T-helper 1 cell (primary cell): ENCODE measurements at places on chromosomes 7 and 10.
A peak's percentile ranks its signal among the peaks of the same experiment; 100 is the strongest.

GRCh38 chr10:14068601-14069250 is 262.0 kb downstream of the FRMD4A start:
- no peak for DNase-seq

- no peak for DNase-seq
These were observed 17.0 kb upstream of the C10orf105 start for GRCh38 chr10:71736570-71736952.

DNA sequence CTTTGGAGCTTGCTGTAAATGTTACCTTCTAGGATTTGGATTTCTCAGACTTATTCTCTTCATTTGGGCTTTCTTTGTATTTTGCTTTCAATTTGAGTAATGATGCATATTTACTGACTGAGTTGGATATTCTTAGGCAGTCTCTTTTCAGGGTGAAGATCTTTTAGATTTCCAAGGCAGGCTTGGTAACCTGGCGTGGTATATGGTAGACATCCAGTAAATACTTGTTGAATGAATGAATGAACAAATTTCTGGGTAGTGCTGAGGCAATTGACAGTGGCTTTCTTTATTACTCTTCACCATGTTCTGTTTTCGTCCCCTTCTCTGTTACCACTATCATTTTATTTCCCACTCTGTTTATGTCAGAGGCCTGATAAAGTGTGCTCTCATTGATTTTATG is 27.1 kb downstream of the BBS9 start:
- no peak for DNase-seq

GRCh38 chr7:151732292-151732691 is 144.6 kb downstream of the PRKAG2 start:
- no peak for DNase-seq

- DNase-seq = no peak
These were observed 66.7 kb downstream of the HHEX start for GRCh38 chr10:92756201-92757065.

DNA sequence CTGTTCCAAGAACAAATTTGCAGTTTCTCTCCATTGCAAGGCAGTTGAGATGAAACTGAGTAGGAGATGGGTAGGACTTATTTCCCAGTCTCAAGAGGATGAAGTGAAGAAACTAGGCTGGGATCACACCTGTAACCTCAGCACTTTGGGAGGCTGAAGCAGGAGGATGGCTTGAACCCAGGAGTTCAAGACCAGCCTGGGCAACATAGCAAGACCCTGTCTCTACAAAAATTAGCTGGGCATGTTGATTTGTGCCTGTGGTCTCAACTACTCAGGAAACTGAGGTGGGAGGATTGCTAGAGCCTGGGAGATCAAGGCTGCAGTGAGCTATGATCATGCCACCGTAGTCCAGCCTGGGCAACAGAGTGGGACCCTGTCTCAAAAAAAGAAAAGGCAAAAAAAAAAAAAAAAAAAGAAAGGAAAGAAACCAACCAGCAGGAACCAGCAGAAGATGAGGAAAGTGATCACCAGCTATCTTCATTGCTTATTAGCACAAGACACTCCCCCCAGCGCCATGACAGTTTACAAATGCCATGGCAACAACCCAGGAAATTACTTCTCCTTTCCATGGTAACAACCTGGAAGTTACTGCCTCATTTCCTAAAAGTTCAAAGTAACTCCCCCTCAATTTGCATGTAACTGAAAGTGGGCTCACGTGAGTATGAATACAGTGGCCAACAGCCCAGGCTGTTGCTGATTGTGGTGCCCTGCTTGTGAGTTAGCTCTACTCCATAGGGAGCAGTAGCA is 18.3 kb upstream of the ST8SIA6 start:
- DNase-seq = no peak

GRCh38 chr10:33291053-33291592 is 43.3 kb downstream of the NRP1 start:
- no peak for DNase-seq

DNA sequence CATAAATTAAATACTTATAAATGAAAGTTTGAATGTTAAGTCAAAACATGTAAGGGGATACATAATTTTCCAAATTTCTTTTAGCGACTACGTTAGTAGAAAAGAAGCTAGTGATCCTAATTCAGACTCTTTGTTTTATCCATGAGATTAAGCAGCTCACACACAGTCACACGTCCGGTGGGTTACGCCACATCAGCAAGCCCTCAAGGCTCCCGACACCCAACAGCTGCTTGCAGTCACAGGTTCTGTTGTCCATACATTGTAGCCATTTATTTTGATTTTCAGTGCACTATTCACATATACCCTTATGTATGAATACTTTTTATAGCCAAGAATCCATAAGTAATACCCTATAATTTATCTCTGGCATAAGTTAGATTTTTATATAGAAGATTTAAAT is 39.5 kb downstream of the XRCC2 start:
- DNase-seq = no peak

- no peak for DNase-seq
These were observed 10.0 kb upstream of the SLIT1 start for GRCh38 chr10:97195706-97196222.

DNA sequence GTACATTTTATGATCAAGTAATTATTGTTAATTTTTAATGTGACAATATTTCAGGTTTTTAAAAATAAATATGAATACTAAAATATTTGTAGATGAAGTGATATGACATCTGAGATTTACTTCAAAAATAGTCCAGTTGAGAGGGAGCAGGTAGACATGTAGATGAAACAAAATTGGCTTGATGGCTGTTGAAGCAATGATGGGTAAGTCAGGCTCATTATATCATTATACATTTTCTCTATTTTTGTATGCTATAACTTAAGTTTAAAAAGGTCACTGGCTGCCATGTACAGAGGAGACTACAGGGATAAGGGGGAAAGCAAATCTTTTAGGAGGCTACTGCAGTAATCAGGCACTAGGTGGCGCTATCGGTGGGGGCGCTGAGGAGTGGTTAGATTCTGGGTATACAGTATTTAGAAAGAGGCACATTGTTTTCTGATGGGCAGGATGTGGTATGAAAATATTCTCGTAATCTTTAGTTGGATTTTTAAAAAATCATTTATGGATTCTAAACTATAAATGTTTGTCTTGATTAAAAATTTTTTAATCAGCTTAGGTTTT is 189.8 kb upstream of the IMMP2L start:
- peak; percentile 42 for DNase-seq

DNA sequence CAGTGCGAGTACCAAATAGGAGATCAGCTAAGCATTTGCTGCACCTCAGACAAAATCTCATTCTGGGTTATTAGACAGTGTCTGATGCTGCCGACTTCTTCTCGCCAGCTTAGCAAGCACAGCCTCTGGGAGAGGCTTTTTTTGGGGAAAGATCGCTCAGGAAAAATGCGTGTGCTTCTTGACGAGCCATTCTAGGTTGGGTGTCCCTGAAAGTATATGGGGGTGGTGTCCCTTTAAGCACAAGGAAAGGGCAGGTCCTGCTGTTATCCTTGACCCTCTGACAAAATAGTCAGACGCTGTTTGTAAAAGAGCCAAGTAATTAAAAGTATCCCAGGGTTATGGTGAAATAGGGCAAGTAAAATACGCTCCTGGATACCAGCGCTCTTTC is 540.1 kb upstream of the FZD8 start:
- no peak for DNase-seq

- DNase-seq = no peak
These were observed 42.7 kb upstream of the RSBN1L start for GRCh38 chr7:77653572-77653971.

- no peak for DNase-seq
These were observed 905.5 kb downstream of the CNTNAP2 start for GRCh38 chr7:147022056-147022455.

GRCh38 chr10:88660598-88660884 is 3.7 kb upstream of the LIPF start:
- no peak for DNase-seq

DNA sequence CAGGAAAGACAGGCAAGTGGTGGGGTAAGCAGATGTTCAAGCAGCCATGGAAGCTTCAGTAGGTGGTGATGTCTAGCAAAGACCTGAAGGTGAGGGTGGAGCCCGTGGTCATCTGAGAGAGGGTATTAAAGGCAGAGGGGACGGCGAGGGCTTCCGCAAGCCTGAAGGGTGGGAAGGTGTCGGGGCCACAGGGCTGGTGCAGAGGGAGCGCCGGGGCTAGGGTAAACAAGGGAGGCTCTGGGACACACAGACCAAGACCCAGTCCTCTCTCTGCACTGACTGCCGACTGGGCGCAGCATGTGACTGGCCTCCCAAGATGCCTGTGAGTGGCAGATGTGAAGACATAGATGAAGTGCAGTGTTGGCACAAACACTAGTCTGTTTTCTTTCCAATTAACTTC is 132.4 kb downstream of the PKD1L1 start:
- no peak for DNase-seq

GRCh38 chr7:135936497-135937217 is 40.5 kb downstream of the MTPN start:
- DNase-seq = no peak

GRCh38 chr7:123974326-123974908 is 49.4 kb downstream of the SPAM1 start:
- DNase-seq = no peak

DNA sequence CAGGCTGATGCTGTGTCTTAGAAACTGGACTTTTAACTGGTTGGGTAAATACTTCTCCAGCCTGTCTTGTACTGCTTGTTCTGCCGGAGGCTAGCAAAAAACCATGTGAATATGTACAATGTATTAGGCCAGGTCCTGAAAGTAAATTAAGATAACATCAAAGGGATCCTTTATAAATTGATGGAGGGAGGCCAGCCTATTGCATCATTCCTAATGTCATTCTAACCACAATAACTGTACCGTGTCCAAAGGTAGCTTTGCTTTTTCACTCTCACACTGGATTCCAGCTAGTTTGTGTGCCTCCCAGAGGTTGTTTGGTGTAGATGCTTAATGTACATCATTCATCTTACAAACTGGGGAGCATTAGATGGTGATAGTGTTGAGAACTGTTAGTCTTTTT is 91.2 kb upstream of the SEM1 start:
- no peak for DNase-seq
